Pancreas (tissue), 10 donors: ENCODE measurements at places on chromosomes 3 and 15. TPM values are rescaled to one million over a fixed set of nuclear protein-coding genes. Genes with fewer than 3 reads are reported as not detected.
A peak's percentile ranks its signal among the peaks of the same experiment; 100 is the strongest.

Gene BUB1B
- total RNA-seq = 0.92 TPM

Gene FGF7
- 1.7 TPM for total RNA-seq

Gene FILIP1L
- total RNA-seq = 15.1 TPM

Gene CIAO2A
- total RNA-seq = 16.0 TPM

Gene CPEB1
- 1.6 TPM for total RNA-seq

GRCh38 chr3:177358091-177358976 lies 161.1 kb upstream of the TBL1XR1 start:
- peaks cover 15% of the 10 kb centered on the region for H3K4me1 ChIP-seq
- peak overlapping the region; percentile 91 for H3K27ac ChIP-seq
- H3K36me3 ChIP-seq = no peaks in the 10 kb centered on the region
- no peak for DNase-seq

DNA sequence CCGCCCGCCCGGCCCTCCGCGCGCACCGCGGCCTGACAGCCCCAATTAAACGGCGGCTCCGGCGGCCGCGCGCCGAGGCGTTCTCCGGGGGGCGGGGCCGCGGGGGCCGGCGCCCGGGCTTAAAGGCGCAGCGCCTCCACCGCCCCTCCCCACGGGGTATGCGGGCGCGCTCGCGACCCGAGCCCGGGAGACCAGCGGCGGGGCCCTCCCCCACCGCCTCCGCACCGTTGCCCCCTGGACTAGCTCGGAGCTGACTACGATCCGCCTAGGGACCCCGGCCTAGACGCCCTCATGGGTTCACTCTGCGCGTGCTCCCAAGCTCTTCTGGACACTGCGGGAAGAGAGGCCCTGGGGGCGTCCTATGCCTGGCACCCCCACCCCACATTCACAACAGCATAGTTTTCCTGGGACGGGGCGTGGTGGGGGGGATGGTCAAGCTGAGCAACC lies at the start of gene DUSP7:
Gene DUSP7, minus strand, starts transcription at position 51 of the 447 bp plus-strand sequence. CDS start 205 bp downstream, outside the sequence.
- H3K4me1 ChIP-seq = peaks cover 3% of the 10 kb centered on the region
- H3K27me3 ChIP-seq = no peaks in the 10 kb centered on the region
- peak; percentile 67 for DNase-seq
